Sigmoid colon (tissue), 7 donors: ENCODE measurements at places on chromosomes 4 and X. TPM values are rescaled to one million over a fixed set of nuclear protein-coding genes. Genes with fewer than 3 reads are reported as not detected.

DNA sequence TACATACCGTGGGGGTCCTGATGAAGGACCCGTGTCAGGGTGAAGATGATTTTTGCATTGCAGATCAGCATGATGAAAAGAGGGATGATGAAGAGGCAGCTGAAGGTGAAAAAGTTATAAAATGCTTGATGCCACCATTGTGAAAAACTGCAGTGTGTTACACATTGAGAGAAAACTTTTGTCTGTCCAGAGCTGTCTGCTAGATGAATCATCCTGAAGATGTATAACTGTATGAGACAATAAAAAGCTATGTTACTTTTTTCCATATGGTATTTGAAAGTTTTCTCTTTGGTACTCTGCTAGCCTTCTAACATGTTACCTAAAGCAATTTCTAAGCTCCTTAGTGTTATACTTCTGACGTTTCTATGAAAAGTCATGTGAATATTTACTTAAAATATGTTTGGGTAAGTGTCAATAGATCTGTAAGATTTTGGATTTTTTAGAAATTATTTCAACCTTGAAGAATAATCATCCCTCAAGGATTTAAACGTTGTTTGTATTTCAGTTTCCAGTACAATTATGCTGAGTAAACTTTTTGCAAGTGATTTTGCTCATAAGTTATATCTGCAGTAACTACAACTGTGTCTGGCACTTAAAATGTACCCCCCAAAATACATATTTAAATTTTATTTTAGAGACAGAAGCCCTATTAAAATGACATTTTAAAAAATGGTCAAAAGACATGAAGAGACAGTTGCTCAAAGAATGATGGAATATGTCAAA lies 9.5 kb downstream of the GNRHR start:
- DNase-seq, result no peak

Gene TRPC3
- 0.36 TPM for total RNA-seq

Gene F8A2
- 6.4 TPM for total RNA-seq

Gene TRPC5OS
- total RNA-seq, result not detected

DNA sequence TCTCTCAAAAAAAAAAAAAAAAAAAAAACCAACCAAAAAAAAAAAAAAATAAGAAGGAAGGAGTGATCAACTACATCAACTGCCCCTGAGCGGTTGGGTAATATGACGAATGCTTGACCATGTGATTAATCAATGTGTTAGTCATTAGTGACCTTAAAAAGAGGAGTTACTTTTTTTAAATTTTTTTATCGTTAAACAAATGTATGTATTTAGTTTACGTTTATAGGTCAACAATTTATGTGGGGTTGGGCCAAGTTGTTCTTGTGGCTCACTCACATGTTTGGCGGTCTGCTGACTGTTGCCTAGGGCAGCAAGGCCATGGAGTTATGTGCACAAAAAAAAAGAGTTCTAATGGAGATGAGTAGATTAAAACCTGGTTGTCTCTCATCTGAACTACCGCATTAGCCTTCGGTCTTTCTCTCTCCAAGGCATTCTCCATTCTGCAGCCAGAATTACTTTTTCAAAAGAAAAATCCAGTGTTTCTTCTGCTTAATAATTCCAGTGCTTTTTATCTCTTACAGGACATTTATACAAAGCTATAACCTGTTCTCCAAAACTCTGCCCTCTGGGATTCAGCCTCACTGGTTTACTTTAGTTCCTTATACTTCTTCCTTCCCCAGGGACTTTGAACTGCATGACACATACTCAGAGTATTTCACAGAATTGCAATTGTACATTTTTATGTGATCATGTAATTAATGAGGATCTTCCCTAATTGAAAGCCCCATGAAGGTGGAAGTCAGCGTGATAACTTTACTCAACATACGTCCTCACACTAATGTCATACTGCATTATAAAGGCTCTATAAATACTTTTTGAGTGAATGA lies 505.5 kb downstream of the ANKRD50 start:
- DNase-seq, result no peak

DNA sequence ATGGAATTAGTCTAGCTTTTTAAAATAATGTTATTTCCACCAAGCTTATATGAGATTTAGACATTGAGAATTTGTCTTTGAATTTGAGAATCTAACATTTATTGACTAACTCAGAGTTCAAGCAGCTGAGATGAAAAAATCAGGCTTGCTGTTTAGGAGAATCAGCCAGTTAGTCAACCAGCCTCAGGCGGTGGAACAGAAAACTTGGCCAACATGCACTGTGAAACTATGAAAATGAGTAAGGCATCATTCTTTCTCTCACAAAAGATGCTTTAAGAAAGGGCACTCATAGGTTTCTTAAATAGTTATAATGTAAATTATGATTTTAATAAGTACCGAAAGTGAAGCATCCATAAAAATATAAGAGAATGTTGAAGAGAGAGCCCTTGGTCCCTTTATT lies 84.2 kb downstream of the NFKB1 start:
- DNase-seq, result no peak

DNA sequence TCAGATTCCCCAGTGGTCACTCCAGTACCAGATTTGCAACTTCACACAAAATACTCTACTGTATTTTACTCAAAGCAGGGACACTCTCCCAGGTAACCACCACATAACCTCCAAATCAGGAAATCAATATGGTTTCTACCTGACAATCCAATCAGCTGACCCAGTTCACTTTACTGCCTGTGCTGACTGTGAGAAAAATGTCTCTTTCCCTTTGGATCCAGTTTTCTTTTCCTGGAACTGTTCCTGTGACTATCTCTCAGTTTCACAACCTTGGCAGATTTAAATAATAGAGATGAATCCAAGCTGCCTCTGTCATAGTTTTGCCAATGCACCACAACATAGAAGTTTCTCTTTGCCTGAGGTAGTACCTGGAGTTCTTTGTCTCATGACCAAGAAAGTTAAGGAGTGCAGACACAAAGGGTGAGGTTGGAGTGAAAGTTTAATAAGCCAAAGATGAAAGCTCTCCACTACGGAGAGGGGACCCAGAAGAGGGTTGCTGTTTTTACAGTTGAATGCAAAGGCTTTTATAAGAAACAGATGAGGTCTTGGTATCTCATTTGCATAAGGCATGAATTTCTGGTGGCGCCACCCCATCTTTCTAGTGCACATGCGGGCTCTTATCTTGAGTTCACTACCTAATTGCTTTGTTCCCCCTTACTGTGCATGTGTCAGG lies 29.7 kb upstream of the IL9R start:
- DNase-seq, result no peak

- DNase-seq, result no peak
Observed at GRCh38 chr4:121199742-121200561, 35.8 kb upstream of the TNIP3 start.

DNA sequence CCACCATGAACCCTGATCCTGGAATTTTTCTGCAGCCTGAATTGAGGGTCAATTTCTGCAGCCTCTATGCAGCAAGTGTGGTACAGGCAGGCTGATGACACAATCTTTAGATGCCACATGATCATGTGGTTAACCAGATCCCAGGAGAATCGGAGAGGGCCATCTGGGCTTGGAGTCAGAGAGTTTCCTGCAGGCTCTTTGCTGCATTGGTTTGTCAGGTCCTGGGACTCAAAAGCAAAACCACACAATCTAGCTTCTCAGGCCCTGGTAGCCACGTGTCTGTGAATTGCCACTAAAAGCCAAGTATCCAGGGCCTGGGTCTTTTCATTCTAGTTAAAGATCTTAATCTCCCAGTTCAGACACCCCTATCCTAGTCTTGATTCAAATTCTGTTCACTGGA lies 464.5 kb downstream of the BCOR start:
- no peak for DNase-seq

GRCh38 chrX:154296731-154297130 lies 1.1 kb downstream of the TKTL1 start:
- no peak for DNase-seq

GRCh38 chrX:104270212-104270611 lies 15.5 kb upstream of the ESX1 start:
- DNase-seq, result no peak

DNA sequence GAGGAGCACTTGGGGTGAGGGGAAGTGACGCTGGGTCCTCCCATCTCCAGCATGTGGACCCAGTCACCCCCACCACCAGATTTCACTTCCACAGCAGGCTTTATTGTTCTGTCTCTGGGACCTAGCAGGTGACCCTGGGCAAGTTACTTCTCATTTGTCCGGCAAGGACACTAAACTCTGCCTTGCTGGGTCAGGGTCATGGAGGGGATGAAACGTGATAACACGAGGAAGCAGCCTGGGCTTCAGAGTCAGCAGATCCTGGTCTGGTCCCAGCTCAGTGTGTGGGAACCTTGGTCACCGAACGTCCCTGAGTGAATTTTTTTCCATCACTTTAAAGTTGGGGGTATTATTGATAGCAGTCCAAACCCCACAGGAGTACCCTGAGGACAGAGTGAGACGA lies 3.9 kb downstream of the UBA1 start:
- DNase-seq, result no peak

DNA sequence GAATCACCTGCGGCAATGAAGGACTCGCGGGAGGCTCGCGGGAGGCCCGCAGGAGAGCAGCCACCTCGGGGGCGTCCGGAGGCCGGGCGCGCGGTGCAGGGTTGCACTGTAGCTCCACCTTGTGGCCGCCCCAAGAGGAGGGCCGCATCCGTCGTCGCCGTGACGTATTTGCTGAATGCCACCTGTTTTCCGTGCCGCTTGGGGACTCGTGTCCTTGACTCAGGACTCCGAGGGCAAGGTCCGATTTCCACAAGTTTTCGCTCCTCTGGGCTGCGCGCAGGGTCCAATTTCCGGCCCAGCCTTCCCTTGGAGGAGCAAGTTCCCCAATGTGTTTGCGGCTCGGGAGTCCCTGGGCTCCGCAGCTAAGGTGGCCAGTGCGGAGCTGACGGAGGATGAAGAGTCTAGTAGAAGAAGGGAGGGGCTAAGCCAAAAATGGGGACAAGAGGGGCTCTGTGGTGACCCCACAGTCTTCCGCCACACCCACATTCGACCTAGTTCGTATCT lies 10.7 kb upstream of the DLG3 start:
- DNase-seq, result peak; percentile 85

DNA sequence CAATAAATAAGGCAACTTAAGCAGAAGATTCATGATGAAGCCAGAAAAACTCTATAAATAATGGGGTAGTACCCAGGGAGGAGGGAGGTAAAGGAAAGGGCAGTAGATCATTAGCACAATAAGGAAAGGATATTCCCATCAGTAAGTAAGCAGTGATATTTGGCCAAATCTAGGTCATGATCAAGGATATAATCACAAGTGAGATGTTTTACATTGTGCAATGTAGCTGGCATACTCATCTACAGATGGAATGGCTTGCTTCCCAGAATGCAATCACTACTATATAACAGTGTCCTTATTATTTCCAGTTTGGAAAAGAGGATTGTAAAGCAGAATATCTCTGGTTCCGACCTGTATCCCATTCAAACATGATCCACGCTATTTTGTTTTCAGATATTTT lies 483.4 kb downstream of the RPA4 start:
- no peak for DNase-seq
